ENCODE measurements at places on chromosomes 1 and 21.

DNA sequence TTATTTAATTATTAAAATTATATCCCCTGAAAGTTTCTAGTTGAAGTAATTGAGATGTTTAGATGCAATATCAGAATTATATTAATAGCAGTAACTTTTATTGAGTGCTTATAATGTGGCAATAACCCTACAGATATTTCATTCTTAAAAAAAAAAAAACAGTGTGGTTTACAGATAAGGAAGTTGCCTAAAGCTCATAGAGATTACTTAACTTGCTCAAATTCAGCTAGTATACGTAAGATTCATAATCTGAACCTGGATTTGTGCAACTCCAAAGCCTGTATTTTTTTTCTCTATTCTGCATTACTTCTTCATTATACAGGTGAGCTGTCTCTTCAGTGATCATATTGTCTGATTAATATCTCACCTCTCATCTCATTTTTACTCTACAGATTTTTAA lies 156.0 kb upstream of the PTBP2 start:
- DNase-seq = no peak

- no peak for DNase-seq
Measured at GRCh38 chr1:18486195-18486594, 5.5 kb downstream of the KLHDC7A start.

DNA sequence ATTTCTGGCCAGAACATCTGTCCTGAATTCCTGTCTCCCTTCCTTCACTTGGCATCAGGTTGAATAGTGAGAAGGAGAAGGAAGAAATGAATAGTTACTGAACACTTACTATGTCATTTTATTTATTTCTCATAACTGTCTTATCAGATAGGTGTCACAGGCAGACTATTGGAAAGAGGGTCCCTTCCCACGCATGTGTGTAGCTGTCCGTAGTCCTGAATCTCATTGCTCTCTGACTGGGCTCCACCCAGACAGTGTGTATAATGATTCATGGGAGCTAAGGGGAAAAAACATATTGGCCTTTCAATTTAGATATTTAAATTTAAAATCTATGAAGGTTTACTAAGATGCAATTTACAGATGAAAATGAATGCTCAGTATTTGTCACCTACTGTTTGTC lies 86.1 kb downstream of the OMA1 start:
- no peak for DNase-seq

DNA sequence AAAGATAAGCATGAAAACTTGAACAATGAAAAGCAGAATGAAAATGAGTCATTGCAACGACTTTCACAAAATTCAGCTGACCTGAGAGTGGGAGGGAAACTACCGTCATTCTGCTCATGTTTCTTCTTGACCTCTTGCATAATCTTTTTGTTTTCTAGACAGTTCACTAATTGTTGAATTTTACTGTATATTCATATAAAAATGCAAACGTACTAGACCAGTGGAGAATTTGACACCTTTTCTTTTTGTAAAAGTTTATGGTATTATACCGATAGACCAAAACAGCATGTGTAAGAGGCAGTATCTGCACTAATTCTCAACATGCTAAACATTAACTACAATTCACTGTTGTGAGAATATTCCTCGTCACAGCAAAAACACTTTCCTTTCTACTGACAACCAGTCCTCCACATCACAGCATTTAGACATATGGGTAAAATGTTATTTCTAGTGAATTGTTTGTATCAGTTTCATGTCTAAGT lies 137.8 kb downstream of the GREM2 start:
- DNase-seq = no peak

GRCh38 chr1:216793973-216794372 lies 70.7 kb upstream of the ESRRG start:
- no peak for DNase-seq

DNA sequence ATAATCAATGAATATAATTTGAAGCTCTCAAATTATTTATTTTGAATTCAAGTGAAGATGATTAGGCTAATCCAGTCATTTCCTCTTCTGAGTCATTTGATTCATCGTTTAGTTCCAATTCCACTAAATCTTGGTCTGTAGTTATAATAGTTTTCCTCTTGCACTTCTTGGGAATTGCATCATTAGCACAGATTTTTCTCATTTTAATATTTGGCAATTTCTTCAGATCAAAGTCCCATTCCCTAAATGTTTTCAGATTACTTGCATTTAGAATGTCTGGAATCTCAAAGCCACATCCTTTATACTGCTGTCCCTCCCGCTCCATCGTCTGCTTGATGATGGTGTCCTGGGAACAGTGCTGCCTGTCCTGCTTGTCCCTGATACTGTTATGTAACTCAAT lies 43.5 kb downstream of the MAST2 start:
- DNase-seq = no peak

DNA sequence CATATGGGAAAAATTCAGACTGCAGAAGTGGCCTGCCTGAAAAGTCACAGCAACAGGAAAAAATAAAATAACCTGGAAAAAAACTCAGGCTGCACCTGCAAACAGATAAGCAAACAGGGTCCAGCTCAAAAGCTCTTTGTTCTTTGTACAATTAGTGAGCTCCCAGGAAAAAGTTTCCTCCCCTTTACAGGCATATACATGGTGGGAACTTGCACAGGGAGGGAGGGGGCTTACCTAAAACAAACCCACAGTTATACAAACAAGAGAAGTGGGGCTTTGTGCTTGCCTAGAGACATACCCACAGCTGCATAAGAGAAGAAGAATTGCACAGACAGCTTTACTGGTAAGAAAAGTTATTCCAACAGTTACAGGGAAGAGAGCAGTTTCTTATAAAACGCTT lies 31.7 kb upstream of the COG2 start:
- DNase-seq = no peak

GRCh38 chr1:39877980-39878956 lies 5.0 kb downstream of the TRIT1 start:
- no peak for DNase-seq

DNA sequence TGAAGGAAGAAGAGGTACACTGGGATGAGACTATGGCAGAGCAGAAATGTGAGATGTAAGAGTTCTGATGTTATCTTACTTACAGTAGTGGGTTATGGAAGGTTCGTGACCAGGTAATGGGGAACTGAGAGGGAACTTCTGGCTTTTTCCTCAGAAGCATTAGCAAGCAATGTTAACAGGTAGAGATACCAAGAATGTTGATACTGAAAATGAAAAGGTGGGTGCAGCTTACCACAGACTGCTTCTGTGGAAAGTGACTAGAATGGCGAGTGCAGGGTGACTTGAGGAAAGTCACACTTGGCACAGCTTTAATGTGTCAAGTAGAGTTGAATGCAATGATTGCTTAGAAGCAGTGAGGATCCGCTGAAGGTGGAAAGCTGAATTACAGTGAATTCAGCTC lies 70.8 kb downstream of the PLA2G4A start:
- DNase-seq = no peak

GRCh38 chr21:35324372-35325220 lies 275.5 kb upstream of the RUNX1 start:
- DNase-seq = no peak

DNA sequence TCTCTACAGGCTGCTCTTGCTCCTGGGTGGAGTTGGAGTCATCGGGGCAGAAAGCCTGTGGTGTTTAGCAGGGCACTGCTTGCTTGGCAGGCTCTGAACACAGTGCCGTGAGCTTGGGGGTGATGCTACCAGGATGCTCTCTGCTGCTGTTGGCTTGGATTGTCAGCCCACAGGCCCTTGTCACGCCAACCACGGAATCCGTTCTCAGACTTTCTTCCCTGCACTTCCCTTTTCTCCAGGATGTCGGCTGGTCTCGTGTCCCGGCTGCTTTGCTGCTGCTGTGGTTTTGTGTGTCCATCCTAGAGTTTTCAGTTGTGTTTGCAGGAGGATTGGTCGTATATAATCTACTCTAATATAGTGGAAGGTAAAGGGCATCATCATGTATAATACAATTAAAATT lies 44.4 kb upstream of the TTC34 start:
- DNase-seq = no peak

GRCh38 chr1:186605762-186606350 lies 74.4 kb downstream of the PTGS2 start:
- no peak for DNase-seq

DNA sequence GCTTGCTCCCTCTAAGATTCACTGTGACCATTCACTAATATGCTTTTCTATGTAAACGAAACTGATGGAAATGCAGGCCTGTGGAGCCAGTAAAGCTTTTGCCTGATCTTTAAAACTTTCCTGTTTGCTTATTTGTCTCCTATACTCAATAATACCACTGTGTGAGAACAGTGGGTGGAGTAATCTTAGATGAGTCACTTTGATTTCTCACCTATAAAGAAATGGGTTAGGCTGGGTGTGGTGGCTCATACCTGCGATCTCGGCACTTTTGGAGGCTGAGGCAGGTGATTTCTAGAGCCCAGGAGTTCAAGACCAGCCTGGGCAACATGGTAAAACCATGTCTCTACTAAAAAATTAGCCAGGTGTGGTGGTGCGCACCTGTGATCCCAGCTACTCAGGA lies 70.8 kb downstream of the RWDD3 start:
- DNase-seq = no peak

GRCh38 chr1:180672105-180672504 lies 40.3 kb downstream of the XPR1 start:
- DNase-seq = no peak

GRCh38 chr1:177246710-177247580 lies 76.2 kb downstream of the BRINP2 start:
- DNase-seq = no peak

GRCh38 chr1:103336408-103336807 lies 189.1 kb upstream of the RNPC3 start:
- DNase-seq = no peak

DNA sequence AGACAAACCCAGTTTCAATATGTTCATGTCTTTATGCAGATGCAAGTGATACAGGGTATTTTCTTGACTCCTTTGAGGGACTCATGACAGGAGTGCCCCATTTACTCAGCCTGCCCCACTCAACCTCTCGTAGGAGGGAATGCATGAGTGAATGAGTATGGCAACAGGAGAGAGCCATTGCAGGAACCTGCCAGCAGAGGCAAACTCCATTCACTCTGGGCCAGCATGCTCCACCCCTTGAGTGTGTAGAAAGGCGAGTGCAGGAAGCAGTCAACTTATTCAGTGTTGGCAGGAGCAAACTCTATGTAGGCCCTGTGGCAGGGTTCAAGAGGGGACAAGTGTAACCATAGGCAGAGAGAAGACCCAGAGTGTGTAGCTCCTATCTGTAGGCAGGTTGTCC lies 1526.3 kb downstream of the PLA2G4A start:
- DNase-seq = no peak

DNA sequence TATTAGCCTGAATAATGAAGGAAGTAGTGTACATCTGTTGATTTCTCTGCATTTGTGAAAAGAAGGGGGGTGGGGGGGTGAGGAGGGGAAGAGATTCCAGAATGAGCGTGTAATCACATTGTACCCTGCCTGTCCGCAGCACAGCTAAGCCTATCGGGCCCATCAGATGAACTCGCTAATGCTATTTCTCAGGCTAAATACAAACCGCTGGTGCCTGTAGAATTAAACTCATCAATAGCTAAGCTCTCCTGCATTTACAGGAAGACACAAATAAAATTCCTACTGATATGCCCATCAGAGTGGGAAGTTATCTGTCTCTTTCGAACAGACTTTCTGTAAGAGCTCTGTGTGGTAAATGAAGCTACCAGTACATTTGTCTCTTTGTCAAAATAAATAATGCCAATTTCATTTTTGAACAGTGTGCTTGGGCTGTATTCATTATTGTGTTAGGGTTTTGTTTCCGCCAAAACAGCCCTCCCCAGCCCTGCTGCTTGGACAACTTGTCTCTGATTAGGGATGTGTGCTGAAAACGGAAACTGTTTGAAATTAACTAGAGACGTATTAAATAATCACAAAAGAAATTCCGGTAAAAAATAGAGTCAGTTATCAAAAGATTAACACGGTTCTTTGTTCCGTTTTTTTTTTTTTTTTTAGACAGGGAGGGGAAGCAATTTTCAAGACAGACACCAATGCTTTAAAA lies 305.4 kb downstream of the TTLL7 start:
- no peak for DNase-seq

DNA sequence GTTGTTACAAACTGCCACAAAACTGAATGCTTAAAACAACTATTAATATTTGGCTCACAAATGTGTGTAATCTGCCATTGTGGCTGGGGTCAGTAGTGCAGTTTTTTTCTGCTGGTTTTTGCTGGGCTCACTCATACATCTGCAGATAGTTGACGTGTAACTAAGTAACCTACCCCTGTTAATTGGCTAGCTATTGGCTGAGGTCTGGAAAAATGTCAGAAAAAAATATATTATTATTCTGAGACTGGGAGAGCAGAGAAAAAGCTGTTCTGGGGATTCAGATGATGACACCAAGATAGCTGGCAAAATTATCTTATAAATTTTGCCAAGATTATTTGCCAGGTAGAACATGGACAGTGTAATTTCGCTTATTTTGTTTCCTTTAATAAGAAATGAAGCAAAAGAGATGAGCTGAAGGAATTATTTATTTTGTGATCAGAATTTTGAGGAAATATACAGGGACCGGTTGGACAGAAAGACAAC lies 616.1 kb upstream of the ADAMTS5 start:
- no peak for DNase-seq

- DNase-seq = no peak
Measured at GRCh38 chr1:23286401-23286800, 57.7 kb downstream of the HNRNPR start.

- no peak for DNase-seq
Measured at GRCh38 chr1:59678040-59678439, 136.7 kb upstream of the HOOK1 start.

- no peak for DNase-seq
Measured at GRCh38 chr1:57218487-57219079, 205.3 kb downstream of the DAB1 start.

DNA sequence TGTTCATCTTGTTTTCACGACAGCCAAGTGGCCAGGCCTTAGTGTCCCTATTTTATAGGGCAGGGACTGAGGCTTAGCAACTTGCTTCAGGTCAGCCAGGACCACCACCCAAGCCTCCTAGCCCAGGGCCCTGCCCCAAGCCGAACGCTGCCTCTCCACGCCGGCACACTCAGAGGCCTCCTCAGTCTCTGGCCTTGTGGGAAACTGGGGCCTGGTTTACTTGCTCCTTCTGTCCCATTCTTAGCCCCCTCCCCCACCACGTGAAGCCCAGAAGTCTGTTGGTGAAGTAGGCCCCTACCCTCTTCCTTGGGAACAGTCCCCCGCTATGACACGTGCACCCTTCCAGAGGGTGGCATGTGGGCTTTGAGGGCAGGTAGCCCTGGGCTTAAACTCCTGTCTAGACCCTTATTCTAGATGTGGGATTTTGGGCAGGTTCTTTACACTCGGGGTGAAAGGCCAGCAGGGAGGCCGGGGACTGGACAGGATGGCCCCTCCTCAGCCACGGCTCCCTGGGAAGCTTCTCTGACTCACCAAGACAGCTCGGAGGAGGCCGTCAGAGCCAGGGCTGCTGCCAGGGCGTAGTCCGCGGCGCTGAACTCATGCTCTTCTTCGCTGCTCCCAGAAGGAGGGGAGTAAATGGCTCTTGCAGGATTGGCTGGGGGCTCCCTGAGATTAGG lies 4.3 kb downstream of the MYOM3 start:
- DNase-seq = no peak

DNA sequence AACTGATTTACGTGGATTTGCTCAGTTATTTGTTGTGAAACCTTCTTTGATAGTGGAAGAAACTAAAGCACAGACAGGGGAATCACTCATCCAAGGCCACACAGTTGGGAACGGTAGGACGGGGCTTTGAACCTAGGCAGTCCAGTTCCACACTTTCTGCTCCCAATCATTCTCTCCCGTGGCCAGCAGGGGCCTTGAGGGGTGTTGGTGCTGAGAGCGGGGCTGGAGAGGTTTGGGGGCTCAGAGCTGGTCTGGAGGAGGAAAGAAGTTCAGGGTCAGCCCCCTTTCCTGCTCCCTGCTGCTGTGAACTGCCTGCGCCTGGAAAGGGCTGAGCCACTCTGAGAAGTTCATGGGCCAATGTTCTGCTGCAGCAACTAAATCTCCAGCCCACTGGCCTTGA lies 31.4 kb upstream of the ACTL8 start:
- DNase-seq = no peak
